AG09319 (cell line): ENCODE measurements at places on chromosomes 5 and 9.

DNA sequence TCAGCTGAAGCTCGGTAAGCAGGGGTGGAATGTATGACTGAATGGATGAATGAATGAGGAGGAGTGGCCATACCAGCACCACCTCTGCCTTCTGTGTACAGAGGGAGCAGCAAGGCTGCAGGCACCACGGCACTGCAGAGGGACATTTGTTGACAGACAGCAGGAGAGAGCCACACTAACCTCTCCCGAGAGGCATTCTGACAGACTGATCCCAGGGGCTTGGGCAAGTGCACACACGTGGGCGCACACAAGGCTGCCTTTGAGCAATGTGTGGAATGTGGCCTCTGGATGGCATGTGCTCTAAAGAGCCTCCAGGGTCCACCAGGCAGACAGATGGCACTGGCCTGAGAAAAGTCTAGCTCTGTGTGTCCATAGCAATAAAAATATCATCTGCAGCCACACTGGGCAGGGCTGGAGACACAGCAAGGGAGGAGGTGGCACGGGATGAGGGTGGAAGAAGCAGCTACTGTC, 111.8 kb downstream of the ACTL7B start:
- no peak for DNase-seq

- DNase-seq = no peak
These were observed 1.4 kb upstream of the LHFPL2 start for GRCh38 chr5:78649861-78650496.

GRCh38 chr9:30935730-30936129, 1448.7 kb upstream of the ACO1 start:
- no peak for DNase-seq

- DNase-seq = no peak
These were observed 61.8 kb downstream of the DRD1 start for GRCh38 chr5:175382171-175382570.

GRCh38 chr9:15262581-15262980, 44.4 kb downstream of the TTC39B start:
- DNase-seq = no peak

DNA sequence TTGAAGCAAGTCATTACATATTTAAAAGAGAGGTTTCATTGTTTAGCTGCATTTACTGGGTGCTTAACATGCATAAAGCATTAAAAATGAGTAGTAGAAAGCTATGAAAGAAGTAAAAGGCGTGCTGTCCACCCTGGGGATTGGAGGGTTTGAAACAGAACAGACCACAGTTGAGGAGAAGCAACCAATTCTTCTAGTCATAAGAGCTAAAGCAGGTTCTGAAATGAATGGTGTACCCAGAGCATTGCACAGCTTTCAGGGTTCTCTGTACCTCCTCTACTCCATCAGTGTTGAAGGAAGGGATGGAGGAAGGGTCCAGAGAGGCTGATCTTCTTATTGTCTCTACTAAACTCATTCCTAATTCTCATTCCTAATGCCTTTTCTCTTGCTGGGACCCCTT, 68.9 kb downstream of the SH3RF2 start:
- no peak for DNase-seq

GRCh38 chr9:137435980-137436760, 5.0 kb downstream of the ENTPD8 start:
- peak; percentile 30 for DNase-seq

DNA sequence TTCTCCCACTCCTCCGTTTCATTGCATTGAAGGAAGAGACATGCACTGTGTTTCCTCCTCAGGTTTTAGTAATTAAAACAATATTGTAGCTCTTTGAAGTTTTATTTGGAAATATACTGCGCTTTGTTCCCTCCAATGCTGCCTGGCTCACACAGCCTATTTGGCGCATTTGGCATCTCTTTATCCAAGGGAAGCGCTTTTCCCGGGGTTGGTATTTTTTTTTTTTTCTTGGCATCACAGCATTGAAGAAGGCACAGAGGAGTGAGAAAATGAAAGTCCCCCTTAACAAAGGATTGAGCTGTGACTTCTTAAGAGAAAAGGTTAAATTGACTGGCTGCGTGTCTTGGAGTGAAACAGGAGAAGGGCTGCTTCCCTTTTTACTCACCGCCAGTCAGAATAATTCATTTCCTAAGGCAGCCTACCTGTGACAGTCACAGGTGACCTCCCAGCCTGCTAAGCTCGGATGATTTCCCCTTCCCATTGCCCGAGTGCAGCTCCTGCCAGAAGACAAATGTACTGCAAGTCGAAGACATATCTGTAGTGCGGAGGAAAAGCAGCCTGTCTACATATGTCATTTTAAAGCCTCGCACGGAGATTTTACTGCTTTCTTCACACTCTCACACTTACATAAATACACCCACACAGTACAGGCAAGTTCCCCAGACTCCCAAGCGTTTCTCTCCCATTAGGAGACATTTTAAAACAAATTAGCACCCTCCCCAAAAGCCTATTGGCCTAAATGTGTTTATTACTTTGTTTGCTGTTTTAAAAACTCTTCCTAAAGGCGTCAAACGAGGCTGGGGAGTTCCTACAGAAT, 665.5 kb upstream of the ZNF608 start:
- no peak for DNase-seq

DNA sequence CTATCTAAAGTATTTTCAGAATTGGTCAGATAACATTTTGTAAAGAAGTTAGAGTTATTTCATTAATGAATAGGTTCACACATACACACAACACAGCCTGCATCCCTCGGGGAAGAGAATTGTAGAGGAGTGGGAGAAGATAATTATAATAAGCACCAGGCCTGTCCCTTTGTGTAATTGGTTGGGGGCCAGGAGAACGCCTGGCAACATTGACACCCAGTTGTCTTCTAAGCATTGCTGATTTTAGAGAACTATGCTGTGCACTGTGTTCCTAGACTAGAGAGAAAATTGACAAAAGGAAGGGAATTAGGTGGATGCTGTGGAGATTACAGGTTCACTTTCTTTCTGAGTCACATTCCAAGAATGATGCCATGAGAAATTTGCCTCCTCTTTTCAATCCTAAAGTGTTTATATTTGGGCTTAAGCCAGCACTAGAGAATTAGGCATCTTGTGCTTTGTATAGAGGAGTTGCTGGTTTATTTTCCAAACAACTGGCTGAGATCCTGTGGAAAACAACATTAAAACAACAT, 247.6 kb downstream of the COX7C start:
- no peak for DNase-seq

DNA sequence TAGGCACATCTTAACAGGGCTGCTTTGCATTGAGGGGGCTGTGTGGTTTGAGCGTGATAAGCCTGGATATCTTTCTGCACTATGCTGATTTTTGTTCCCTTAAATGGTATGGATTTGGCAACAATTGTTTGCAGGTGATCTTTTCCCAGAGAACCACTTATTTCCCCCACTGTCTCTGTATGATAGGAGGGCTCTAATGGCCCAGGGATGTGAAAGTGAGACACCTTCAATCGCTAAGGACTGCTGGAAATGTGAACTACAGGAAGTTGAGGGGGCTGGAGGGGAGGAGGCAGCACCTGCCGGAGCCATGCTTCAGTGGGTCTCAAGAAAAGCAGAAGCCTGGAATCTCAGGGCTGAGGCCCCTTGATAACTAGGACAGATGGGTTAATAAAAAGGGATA, 29.4 kb downstream of the SYK start:
- DNase-seq = no peak

- no peak for DNase-seq
These were observed 14.2 kb upstream of the NRARP start for GRCh38 chr9:137316012-137316981.

DNA sequence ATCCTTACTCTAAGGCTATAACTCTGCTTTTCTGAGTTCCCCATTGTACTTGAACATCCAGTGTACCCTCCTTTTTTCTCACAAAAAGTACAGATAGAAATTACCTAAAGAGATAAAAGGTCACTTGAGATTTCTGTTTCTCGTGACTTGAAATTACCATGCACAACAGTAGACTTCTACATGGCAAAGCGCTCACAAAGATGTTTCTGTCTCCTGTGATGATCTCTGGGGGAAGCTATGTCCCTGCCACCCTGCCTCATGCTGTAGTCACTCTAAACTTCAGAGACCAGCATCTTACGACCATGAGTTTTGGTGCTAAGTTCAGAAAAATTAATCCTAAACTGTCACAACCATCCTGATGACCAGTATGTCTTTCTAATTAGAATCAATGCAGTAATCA, 36.2 kb downstream of the NFIB start:
- no peak for DNase-seq

GRCh38 chr9:134381671-134382516, 55.6 kb downstream of the RXRA start:
- DNase-seq = no peak

GRCh38 chr5:74152136-74152535, 488.4 kb downstream of the ENC1 start:
- no peak for DNase-seq

GRCh38 chr5:143495110-143495509, 91.6 kb upstream of the NR3C1 start:
- no peak for DNase-seq

- no peak for DNase-seq
These were observed 176.9 kb upstream of the WWC1 start for GRCh38 chr5:168114444-168115017.

DNA sequence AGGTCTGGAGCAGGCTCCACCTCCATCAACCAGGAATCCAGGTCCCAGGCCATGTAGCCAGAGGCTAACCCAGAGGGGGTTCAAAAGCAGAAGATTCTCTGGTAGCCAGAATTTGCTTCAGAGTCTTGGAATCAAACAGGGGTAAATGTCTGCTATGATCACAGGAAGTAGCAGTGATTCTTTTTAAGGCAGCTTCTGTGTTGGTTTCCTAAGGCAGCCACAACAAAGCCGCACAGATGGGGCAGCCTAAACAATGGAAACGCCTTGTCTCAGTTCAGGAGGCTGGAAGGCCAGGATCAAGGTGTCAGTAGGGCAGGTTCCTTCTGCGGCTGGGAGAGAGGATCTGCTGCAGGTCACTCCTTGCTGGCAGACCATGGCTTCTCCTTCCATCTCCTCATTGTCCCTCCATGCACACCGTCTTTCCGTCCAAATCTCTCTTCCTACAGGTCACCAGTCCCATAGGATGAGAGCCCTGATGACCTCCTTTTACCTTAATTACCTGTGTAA, 167.3 kb downstream of the ROR2 start:
- no peak for DNase-seq

- no peak for DNase-seq
These were observed 76.5 kb upstream of the ATG10 start for GRCh38 chr5:81895307-81895706.

GRCh38 chr5:138945421-138946240, 70.5 kb upstream of the LRRTM2 start:
- no peak for DNase-seq

DNA sequence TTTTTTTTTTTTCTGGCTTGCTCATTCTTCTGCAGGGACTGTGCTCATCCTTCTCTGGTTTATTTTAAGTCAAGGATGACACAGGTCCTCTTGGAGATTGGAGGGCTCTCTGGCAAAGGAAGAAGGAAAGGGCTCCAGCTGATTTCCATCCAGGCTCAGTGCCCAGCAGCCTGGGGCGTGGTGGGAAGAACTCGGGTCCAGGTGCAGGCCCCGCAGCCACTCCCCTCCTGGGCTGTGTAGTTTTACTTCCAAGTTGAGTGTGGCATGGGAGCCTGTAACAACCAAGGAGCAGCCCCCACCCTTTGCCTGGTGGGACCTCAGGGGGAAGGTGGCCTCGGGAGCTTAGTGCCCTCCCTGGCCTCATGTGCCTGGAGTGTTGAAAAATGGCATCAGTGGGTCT, 58.9 kb downstream of the ANKRD33B start:
- no peak for DNase-seq

- no peak for DNase-seq
These were observed 271.3 kb downstream of the ZSWIM6 start for GRCh38 chr5:61603211-61603908.

DNA sequence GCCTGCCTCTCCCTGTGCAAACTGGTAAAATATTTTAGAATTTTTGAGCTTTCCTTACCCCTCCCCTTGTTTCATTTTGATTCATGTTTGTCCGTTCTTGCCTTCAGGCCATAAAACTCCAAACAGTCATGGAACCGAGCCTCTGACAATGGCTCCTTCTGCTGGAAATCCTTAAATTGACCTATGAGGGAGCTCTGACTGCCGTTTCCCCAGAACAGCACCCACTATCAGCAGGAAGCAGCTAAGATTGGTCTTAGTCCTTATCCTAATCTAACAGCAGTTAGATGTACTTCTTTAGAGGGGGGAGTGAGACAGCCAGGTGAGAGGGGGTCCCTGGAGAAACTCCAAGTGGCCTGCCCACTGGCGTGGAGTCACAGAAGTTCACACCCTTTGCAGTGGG, 106.7 kb downstream of the FAM174A start:
- DNase-seq = no peak

DNA sequence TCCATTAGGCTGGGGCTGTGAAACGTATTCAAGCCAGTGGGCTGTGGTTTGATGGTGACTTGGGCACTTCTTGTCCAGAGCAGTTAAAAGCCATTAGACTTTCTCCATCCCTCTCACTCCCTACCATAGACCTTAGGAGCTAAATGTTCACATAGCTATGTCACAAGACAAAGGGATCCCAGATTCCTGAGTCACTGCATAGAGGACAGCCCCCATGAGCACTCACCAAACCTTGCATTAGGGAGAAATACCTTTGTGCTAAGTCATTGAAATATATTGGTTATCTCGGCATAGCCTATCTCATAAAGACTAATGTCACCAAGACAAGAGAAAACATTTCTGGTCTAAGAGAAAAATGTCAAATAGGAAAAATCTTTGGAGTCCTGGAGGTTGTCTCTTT, 104.3 kb downstream of the TRPM6 start:
- DNase-seq = no peak

DNA sequence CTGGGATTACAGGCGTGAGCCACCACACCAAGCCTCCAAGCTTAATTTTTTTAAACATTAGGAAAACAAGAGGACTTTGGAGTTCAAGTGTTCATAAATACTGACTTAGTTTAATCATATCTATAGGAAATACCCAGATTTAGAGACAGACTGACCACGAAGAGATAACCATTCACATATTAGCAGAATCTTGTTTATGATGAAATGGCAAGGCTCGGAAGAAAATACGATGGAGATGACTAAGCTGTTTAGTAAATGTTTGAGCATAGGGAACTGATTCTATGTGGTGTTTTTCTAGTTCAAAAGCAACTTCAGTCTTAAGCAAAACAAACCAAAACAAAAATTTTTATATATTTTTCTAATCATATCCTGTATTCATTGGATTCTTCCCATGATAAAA, 13.5 kb upstream of the TUSC1 start:
- no peak for DNase-seq

DNA sequence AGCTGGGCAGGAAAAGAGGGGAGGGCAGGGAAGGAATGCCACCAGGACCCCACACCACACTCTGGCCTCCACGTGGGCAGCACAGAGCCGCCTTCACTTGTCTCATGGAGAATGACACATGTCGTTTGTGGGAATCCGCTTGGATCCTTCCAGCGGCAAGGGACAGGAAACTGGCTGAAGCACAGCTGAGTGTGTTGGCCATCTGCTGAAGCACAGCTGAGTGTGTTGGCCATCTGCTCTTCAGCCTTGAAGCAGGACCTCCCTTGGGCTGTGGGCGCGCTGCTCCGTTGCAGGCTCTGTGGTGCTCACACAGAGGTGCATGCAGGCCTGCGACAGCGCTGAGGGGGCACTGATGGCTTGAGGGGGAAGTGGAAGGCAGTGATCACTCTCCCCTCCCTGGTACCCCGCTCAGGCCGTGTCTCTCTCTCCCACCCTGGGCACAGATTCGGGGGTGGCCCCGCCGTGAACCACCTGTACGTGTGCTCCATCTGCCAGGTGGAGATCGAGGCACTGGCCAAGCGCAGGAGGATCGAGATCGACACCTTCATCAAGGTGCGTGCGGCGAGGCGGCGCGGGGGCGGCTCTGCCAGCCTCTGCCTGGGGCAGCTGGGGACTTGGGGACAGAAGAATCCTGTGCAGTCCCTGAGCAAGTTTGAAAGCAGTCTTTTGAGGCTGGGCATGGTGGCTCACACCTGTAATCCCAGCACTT, 40.6 kb downstream of the USP20 start:
- DNase-seq = no peak

GRCh38 chr5:57277085-57277484, 103.2 kb downstream of the GPBP1 start:
- no peak for DNase-seq
